ENCODE measurements at places on chromosomes 4 and X. TPM values are rescaled to one million over a fixed set of nuclear protein-coding genes. Genes with fewer than 3 reads are reported as not detected.

DNA sequence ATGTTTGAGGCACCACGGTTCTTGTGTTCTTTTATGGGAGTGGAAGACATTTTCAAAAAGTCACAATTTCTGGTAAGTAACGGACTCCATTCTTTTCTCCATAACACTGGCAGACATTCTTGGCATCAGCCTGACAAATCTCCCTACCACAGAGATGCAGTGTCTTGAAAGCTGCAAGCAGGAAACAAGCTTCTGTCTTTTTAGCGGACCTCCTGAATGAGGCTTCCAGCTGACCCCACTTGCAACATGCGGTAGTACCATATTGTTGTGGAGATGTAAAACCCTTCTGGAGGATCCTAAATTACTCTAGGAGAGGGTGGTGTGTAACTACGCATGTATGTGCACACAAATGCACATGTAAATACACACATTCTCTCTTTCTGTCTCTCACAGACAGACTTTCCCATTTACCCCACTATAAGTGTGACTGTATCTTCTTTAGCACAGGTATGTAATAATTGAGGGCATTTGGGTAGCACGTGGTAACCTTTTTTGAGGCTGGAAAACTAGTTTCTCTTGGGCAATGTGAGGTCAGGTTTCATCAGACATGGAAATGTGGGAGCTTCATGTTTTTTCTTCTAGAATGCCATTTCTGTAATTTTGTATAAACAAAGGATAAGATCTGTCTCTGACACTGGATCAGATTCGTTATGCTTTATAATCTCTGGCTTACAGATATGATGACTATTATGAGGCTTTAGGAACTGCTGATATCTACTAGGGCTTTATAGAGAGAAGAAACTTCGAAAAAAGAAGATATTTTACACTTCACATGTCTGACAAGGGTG lies 130.1 kb downstream of the MGST2 start:
- DNase-seq: no peak

GRCh38 chr4:25271866-25272265 lies 38.0 kb downstream of the PI4K2B start:
- no peak for DNase-seq

GRCh38 chr4:138680256-138680655 lies 335.3 kb upstream of the NOCT start:
- no peak for DNase-seq

DNA sequence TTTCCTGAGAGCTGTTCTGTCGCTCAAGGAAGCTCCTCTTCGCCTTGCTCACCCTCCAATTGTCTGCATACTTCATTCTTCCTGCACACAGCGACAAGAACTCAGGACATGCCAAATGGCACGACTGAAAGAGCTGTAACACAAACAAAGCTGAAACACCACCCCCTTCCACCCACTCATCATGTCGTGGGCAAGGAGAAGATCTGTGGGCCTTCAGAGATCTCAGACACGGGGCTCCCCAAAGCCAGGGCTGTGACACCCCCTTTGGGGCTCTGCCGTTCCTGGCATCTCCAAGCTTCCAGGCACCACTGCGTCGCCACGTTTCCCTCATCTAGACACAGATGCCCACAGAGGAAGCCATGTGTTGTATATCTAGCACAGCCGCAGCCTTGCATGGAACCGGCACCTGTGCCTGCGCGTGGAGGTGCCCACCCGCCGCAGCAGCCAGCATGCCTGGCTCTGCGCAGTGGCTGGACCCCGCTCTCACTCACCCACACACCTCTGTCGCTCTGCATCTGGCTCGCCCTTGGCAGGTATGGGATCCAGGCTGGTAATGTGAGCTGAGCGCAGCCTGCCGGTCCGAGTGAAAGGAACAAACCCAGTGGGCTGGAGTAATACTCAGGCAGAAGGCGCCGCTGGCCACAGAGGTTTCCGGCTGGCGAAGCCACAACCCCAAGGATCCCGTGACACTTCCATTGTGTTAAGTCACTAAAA lies 676.4 kb upstream of the INTU start:
- DNase-seq: no peak

- no peak for DNase-seq
These were observed 32.5 kb upstream of the FAM156A start for GRCh38 chrX:52990848-52991247.

DNA sequence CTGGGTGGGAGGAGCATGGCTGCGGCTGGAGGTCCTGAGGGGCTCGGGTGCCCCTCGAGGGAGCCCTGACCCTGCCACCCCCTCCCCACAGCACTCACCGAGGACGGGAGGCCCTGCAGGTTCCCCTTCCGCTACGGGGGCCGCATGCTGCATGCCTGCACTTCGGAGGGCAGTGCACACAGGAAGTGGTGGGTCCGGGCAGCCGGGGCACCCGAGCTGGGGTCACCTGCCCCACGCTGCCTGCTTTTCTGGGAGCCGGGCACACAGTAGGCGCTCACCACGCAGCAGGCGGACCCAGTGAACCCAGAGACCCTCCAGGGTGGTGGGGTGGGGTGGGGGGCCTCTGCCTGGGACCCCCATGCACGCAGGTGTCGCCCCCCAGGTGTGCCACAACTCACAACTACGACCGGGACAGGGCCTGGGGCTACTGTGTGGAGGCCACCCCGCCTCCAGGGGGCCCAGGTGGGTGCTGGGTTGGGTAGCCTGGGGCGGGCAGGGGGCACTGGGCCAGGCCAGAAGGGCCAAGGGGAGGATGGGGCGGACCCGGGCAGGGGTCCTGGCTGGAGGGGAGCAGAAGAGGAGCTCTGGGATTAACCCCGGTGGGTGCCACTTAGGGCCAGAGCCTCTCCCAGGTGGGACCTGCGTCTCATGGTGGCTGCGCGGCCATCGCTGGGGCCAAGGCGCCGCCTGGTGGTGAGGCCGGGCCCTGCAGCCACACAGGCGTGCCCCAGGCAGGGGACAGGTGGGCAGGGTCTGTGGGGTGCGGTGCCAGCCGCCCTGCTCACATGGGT lies 1.4 kb downstream of the HGFAC start:
- no peak for DNase-seq

CFAP47 gene
- not detected for total RNA-seq

LGI2 gene
- 5.0 TPM for total RNA-seq
